Diencephalon (tissue), 1 donor: ENCODE measurements at places on chromosomes 13 and 19. TPM values are rescaled to one million over a fixed set of nuclear protein-coding genes. Genes with fewer than 3 reads are reported as not detected.

Gene TEX101
- total RNA-seq: not detected

Gene SLC5A5
- total RNA-seq: 6.0 TPM

Gene IGLON5
- 9.5 TPM for total RNA-seq

Gene ZNF497
- 6.2 TPM for total RNA-seq

Gene PSENEN
- total RNA-seq: 23.5 TPM

Gene SHISA7
- 4.6 TPM for total RNA-seq

Gene ERICH4
- total RNA-seq: not detected

Gene TSHZ3
- total RNA-seq: 3.7 TPM

Gene C19orf18
- total RNA-seq: not detected

Gene EHD2
- total RNA-seq: 1.8 TPM

Gene SLC1A6
- 56.7 TPM for total RNA-seq

Gene TMEM59L
- total RNA-seq: 90.2 TPM

Gene VPS36
- 57.0 TPM for total RNA-seq

Gene WDR87
- total RNA-seq: not detected

Gene UHRF1
- 14.5 TPM for total RNA-seq

Gene DAND5
- not detected for total RNA-seq

Gene WDR62
- total RNA-seq: 2.3 TPM

Gene SRRM5
- total RNA-seq: not detected

Gene ADGRE2
- under 0.01 TPM for total RNA-seq

Gene GNG8
- total RNA-seq: not detected

Gene PPP1R13L
- total RNA-seq: 0.46 TPM

Gene OR10H2
- total RNA-seq: not detected

Gene ZNF738
- total RNA-seq: 39.7 TPM

Gene ONECUT3
- 0.23 TPM for total RNA-seq

Gene AXL
- 10.4 TPM for total RNA-seq

Gene CPB2
- not detected for total RNA-seq
